ENCODE measurements at places on chromosomes 11 and 22.

DNA sequence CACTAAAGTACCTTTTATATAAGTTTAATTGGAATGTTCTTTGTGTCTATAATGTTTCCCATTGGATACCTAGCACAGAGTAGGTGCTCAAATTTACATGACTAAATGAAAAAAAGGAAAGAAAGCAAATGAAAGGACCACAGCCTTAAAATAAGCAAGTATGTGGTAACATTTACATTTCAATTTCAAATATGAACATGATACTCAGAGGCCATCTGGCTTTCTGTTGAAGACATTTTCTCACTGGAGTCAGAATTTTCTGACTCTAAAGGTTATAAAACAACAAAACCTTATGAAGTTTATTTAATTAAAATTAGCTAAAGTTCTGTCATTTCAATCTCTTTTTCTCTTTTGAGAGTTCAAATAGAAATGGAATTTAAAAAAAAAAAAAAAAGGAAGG is 904 bp upstream of the ANGPTL5 start:
- no peak for DNase-seq

- no peak for DNase-seq
These were observed 763.2 kb upstream of the TENM4 start for GRCh38 chr11:80204021-80204420.

GRCh38 chr11:60924110-60924905 is at the start of gene TMEM132A:
Gene TMEM132A, plus strand, starts transcription at chr11:60924460. Its CDS starts 174 bp downstream, at chr11:60924634.
- peak; percentile 92 for DNase-seq

GRCh38 chr11:31825838-31826484 is 14.8 kb upstream of the PAX6 start:
- DNase-seq, result no peak

- no peak for DNase-seq
These were observed 2.3 kb downstream of the LSP1 start for GRCh38 chr11:1854949-1855885.

- DNase-seq, result no peak
These were observed 63.9 kb downstream of the MYH9 start for GRCh38 chr22:36323855-36324331.

DNA sequence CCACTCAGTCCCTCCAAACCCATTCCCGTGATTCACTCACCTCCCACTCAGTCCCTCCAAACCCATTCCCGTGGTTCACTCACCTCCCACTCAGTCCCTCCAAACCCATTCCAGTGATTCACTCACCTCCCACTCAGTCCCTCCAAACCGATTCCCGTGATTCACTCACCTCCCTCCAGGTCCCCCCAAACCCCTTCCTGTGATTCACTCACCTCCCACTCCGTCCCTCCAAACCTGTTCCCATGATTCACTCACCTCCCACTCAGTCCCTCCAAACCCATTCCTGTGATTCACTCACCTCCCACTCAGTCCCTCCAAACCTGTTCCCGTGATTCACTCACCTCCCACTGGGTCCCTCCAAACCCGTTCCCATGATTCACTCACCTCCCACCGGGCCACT is 639.6 kb downstream of the BRD1 start:
- DNase-seq, result no peak

GRCh38 chr22:21450320-21450831 is 16.8 kb upstream of the TMEM191C start:
- no peak for DNase-seq

DNA sequence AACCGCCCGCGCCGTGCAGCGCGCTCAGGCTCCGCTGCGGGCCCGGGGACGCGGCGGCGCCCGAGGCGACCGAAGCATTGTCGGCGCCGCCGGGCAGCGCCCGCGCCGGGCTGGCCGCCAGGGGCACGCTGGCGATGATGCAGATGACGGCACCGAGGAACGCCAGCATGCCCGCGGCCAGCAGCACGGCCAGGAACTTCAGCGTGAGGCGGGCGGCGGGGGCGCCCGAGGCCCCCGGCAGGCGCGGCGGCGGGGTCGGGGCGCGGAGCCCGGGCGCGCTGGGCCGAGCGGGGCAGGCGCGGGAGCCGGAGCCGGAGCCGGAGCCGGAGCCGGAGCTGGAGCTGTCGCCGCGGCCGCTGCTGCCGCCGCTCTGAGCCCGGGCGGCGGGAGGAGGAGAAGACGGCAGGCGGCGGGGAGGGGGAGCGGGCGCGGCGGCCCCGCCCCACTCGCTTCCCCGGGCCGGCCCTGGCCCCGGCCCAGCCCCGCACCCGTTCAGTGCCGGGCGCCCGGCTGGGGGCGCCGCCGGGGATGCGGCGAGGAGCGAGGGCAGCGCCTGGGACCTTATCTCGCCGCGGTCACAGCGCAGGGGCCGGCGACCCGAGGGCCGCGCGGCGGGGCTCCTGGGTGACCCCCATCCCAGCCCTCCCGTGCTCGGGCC is at the start of gene NPTXR:
Gene NPTXR (minus strand): TSS at position 372 of the 658 bp plus-strand sequence.
- peak; percentile 76 for DNase-seq

- DNase-seq, result no peak
These were observed 10.4 kb upstream of the SLC39A13 start for GRCh38 chr11:47398011-47398410.

GRCh38 chr11:2423157-2424025 is 20.9 kb downstream of the TRPM5 start:
- no peak for DNase-seq

DNA sequence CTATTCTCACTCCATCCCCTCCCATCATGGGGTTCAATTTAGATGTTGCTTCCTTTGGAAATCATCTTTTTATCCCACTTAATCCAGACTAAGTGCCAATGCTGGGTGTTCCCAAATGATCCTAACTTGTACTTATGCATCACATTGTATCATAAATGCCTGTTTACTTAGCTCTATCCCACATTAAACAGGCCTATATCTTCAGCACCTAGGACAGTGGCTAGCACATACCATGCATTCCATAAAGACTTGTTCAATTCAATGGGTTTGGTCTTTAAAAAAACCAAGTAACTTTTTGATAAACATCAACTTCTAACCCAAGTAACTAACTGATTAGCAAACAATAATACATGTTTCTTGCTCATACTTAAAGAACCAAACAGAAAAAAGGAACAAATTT is 40.6 kb downstream of the RSF1 start:
- DNase-seq, result peak; percentile 29

GRCh38 chr22:40290516-40290915 is 55.8 kb upstream of the ADSL start:
- no peak for DNase-seq

DNA sequence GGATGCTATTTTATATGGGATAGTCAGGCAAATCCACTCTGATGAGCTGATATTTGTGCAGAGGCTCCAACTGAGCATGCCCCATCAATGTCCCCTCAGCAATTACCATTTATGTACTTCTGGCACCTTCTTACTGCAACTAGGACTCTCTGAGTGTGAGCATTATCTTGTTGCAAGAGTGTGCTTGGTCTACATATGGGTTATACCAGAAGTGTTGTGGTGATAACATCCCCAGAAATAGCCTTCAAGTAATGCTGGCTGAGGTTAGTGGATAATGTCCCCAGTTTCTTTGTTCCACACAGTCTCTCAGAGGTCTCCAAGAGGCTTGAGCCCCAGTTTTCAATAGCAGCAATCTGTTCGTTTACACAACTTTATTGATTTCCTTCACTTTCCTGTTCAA is 408.6 kb downstream of the JRKL start:
- DNase-seq, result no peak

- DNase-seq, result no peak
These were observed 22.5 kb downstream of the DRD4 start for GRCh38 chr11:659532-660085.

DNA sequence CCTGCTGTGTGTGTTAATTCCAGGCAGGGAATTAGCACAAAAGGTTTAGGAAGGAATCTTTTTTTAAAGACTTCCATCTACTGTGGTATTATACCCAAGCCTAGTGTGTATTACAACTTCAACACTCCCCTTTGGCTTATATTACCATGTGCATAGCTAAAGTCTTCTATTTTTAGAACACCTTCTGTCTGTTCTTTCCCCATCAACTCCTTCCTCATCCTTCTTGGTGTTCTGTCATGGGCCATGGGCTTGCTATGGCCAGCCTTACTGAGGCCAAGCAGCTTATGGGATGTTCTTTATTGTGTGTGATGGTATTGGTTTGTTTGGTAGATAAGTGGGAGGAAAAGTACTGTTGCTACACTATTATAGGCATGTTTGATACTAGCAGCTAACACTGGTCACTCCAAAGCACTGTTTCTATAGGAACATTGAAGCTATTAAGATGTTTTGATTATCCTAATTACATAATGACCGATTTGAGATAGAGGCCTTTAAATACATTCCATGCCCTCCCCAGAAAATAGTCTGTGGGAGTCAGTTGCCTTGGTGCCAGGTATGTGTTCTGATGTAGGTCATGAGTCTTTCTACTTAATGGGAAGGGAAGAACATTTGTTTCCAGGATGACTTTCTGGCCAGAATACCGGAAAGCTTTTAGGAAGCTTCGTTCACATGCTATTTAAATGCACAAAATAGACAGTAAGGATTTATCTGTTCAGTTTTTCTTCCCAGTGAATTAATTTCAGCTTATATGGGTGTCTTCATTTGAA is 16.5 kb downstream of the MCAM start:
- no peak for DNase-seq

- no peak for DNase-seq
These were observed 37.6 kb upstream of the DKK3 start for GRCh38 chr11:12045914-12046635.

GRCh38 chr11:63920126-63920938 is 3.4 kb upstream of the RCOR2 start:
- peak; percentile 69 for DNase-seq

DNA sequence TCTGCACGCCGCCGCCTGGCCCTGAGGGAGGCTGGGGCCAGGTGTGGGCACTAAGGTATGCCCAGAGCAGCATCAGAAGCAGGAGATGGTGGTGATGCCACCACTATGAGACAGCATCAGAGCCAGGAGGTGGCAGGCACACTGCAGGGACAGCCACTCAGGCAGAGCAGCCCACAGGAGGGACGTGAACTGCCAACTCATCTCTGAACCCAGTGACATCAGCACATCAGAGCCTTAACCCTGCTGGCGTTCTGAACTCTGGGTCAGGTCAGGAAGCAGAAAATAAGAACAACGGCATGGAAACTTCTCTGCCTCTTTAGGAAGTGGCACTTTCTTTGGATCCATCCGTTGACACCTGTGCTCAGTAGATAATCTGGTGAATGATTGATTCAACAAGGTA is 14.7 kb upstream of the IFT27 start:
- DNase-seq, result no peak

DNA sequence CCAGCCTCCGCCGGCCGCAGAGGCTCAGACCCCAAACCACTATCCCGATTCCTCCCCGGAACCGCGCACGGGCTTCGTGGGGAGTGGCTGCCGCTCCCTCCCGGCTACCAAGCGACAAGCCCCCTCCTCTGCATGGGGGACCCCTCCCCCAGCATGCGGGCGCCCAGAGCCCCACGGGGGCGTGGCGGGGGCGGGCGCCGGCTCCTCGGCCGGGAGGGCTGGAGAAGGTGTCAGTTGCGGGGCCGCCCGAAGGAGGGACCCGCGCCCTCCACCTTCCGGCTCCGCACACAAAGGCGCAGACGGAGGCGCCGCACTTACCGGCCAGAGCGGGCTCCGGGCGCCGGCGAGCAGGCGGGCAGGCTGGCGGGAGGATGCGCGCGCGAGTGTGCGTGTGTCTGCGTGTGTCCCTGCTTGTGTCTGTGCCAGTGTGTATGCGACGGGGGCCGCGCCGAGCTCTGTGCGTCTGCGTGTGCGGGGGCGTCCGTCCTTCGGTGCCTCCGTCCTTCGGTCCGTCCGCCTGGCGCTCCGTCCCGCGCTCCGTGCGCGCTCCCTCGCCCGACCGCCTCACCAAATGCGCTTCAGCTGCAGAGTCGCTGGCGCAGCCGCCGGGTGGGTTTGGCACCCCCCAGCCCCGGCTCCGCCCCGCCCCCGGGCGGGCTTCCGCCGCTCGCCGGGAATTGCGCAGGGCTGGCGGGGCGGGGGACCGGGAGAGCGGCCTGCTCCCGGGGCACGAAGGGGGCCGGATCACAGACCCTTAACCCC is at the start of gene PTPN5:
Gene PTPN5 (minus strand): TSS at position 592 of the 762 bp plus-strand sequence. CDS start 19,840 bp downstream, outside the sequence.
- peak; percentile 77 for DNase-seq

- peak; percentile 40 for DNase-seq
These were observed 530.3 kb downstream of the TBC1D22A start for GRCh38 chr22:47292546-47293320.

- DNase-seq, result peak; percentile 69
These were observed 16.9 kb upstream of the KIRREL3 start for GRCh38 chr11:127017482-127017881.

DNA sequence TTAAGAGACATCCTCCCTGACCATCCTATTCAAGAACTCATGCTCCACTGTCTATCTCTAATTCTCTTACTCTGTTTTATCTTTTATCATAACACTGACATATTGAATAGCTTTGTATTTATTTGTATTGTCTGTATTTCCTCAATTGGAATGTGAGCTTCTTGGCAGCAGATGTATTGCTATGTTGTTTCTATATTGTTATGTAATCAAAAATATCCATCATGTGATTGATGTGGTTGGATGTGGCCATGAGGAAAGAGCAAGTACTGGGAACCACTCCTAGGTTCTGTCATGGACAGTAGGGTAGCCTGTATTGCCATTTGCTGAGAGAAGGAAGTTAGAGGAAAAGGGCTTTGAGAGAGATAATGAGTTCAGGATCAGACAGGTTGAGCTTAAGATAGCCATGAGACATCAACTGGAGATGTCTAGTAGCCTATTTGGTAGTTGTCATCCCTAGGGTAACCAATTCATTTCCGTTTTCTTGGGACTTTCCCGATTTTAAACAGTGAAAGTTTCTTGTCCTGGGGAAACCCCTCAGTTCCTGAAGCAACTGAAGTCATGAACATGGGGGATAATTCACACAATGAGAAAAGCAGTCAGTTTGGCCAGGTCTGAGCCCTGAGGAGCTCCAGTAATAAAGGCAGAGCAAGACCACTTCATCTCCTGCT is 404.5 kb downstream of the INSC start:
- DNase-seq, result no peak

DNA sequence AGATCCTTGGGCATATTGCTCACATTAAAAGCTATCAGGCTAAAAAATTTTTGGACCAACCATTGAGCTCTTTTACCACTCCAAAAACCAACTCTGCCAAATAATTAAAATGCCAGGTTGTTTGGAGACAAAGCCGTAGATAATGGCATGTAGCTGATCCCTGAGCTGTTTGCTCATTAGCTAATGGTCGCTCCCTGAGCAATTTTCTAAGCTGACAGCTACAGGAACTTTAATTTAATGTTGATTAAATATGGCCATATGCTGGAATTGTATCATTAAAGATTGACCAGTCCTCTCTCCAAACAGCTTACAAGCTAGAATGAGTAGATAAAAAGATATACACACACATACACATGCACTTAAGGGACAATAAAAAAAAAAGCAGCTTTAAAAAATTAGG is 216.2 kb upstream of the ARHGAP20 start:
- no peak for DNase-seq
